Choroid plexus epithelial cell (primary cell): ENCODE measurements at places on chromosomes 2 and 18.

GRCh38 chr2:33029926-33030325 is 83.2 kb downstream of the LTBP1 start:
- DNase-seq: no peak

DNA sequence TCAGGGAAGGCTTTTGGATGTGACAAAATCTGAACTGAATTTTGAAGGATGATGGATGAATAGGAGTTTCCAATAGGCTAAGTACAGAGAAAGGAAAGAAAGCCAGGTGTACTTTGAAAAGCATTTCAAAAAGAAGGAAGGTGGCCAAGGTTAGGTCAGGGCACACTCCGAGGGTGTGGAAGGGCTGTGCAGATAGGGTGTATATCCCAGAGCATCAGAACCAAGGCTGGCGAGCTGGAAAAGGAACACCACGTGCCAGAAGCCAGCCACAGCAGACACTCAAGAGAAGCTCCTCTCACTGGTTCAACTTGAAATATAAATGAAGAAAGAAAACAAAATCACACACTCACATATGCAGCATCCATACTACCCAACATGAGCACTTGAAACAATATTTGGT is 51.0 kb downstream of the RPL31 start:
- DNase-seq: no peak

- DNase-seq: no peak
These were observed 273.6 kb downstream of the SCG2 start for GRCh38 chr2:223328578-223328977.

DNA sequence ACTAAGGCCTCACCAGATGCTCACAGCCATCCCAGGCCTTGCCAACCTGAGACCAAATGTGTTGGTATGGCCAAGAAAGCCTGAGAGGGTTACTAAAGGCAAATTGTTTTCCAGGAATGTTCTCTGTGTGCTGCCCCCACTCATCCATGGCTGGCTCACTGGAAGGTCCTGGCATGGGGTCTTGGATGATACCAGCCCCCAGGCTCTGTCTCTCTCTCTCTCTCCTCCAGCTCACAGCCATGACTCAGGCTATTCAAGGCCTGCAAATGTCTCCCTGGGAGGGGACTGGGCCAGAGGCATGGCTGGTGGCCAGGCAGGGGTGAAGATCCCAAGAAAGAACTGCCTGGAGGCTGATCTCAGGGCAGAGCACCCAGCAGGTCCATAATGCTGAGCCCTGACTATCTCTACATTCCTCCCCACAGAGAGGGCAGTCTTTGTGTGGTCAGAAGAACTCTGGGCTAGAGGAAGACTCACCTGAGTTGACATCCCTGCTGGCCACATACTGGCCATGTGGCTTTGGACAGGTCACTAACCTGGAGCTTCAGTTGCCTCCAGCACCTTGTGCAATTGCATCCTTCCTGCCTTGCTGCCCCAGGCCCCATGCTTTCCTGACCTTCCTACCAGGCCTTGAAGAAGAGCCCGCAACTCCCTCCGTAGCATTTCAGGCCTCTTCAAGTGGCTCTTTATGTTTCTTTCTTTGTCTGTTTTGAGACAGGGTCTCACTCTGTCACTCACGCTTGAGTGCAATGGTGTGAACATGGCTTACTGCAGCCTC is 150.4 kb downstream of the ZFP36L2 start:
- peak; percentile 78 for DNase-seq

- DNase-seq: peak; percentile 46
These were observed 1.6 kb upstream of the DNER start for GRCh38 chr2:229715895-229716507.

DNA sequence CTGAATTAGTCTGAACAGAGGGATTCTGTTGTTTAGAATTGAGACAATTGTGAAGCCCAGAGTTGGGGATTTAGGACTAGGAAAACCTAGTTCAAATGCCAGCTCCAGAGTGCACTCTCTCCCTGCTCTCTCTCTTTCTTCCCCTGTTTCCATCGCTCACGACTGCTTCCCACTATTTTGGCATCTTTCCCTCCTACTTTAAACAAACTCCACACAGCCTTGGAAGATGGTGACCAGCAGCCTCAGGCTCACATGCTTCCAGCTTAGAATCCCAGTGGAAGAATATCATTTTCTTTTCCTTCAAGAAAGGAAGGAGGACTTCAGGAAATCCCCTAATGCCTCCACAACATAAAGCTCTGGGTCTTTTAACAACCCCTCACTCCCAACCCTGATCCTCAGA is 6.1 kb upstream of the DNMT3A start:
- DNase-seq: no peak

GRCh38 chr2:186607660-186608324 is 17.9 kb downstream of the ITGAV start:
- DNase-seq: no peak

- no peak for DNase-seq
These were observed 195.2 kb downstream of the SH3BP4 start for GRCh38 chr2:235146871-235147565.

- DNase-seq: no peak
These were observed 611 bp downstream of the ZNF512 start for GRCh38 chr2:27583390-27583915.

- no peak for DNase-seq
These were observed 5.9 kb downstream of the GBX2 start for GRCh38 chr2:236162031-236162845.

- DNase-seq: peak; percentile 84
These were observed 16.8 kb upstream of the HES6 start for GRCh38 chr2:238256594-238257104.

DNA sequence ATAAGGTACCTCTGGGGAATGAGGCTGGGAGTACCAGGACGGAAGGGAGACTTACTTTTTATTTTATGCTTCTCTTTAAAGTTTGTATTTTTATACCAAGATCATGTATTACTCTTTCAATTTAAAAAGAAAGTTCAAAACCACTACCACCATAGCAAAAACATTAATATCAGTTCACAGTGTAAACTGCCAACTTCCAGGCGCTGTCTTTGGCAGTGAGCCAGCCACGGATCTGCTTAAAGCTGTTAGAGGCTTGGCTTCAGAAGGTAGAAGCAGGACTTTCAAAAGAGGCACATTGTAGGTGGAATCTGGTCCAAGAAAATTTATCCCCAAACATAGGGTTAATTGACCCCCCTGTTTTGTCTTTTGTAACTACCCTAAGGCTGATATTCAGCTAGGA is 74.8 kb downstream of the B3GNT2 start:
- peak; percentile 67 for DNase-seq
